ENCODE measurements at places on chromosomes 12 and 14.

- DNase-seq = no peak
These were observed 63.3 kb downstream of the IRF2BPL start for GRCh38 chr14:76965232-76965631.

DNA sequence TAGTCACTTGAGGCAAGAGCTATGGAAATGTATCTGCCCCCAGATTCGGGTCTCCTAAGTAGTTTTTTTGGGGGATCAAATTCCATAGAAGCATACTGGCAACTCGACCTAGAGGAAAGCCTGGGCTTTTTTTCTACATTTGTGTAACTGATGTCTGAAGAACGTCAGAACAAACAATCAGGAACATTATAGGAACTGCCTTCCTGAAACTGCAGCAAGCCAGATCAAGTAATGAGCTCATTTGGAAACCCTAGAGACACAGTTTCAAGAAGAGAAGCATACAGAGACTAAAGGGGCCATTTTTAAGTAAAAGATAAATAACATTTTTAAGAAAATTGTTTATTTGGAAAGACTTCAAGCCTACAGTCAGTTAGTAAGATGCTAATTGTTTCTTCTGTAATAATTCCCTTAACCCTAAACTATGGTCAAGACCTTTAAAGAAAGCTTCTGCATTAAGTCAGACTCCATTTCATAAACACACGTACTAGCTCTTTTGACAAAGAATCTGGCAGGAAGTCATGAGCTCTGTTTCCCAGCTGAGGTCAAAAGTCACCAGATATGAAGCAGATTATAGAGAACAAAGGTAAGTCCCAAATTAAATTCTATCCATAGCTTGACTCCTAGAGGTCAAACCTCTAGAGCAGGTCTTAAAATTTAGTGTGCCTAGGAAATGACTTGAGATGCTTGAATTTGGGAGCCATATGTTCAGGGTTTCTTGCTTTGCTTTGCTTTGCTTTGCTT is 112.8 kb downstream of the EGLN3 start:
- no peak for DNase-seq

DNA sequence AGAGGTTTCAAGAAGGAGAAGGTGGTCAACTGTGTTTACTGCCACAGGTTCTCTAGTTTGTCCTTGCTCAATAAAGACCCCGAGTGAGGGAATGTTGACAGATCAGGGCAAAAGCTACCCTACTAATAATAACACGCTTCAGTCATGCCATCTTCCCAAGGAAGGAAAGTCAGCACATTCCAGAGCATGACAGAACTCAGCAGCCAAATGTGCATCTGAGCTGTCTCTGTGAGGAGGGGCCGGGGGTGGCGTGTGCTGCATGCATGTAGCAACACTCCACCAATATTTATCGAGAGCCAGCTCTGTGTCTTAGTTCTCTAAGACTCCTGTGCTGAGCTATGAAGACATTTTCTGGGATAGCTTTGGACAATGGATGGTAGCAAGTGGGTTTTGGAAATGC is 260.4 kb downstream of the DPF3 start:
- DNase-seq = no peak

- DNase-seq = no peak
These were observed 42.6 kb downstream of the FRS2 start for GRCh38 chr12:69512820-69513219.

- DNase-seq = peak; percentile 62
These were observed 5.5 kb downstream of the AJUBA start for GRCh38 chr14:22976620-22977433.

- DNase-seq = no peak
These were observed 28.5 kb downstream of the FOS start for GRCh38 chr14:75306927-75307699.

- no peak for DNase-seq
These were observed 452.6 kb downstream of the ZFP36L1 start for GRCh38 chr14:68340262-68340661.

GRCh38 chr12:118480235-118480634 is 103.9 kb downstream of the SUDS3 start:
- no peak for DNase-seq

DNA sequence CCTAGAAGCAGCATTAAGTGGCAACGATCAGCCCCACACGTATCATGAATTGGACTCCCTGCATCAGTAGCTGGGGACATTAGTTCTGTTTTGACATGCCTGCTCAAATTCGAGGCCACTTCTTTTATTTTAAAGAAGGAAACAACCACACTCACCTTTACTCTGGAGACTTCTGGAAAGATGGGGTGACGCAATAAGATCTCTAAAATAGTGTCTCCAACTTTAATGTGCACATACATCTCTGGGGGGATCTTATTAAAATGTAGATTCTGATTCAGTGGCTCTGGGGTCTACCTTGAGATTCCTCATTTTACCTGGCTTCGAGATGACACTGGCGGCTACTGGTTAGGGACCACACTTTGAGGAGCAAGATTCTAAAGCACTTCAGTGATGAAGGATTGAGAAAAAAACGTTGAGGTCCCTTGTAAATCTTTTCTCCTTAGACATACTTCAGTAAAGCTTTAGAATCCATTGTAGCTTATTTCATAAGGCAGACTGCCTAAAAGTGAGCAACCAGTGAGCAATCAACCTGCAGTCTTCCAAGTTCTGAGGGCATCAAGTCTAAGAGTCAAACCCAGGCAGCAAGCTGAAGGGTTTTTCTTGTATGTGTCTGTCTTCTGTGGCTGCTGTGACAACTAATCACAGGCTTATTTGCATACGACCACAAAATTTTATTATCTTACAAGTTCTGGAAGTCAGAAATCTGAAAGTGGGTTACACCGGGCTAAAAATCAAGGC is 718.6 kb upstream of the TBX3 start:
- DNase-seq = no peak

GRCh38 chr12:26848156-26848825 is 15.3 kb upstream of the ITPR2 start:
- no peak for DNase-seq

DNA sequence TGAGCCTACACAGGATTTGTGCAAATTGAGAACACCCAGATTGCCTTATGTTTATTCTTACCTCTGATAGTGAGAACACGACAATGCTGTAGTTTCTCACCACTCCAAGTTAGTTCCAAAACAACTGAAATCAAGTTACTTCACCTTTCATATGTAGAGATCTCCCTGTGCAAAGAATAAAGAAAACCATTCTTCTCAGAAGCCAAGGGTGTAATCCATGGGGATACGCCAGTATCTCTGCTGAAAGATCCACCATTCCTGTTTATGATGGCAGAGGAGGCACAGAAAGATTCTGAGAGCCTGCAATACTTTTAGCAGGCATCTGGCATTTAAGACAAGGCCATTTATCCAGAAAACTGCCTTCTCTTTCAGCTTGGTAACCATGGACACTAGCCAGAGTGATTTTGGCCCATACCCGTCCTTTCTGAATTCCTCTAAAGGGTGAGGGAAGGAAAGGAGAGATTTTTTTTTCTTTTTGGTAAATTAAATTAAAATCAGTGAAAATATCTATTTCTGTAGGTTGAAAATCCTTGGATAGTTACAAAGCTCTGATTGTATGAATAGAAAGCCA is 355.4 kb upstream of the FAR2 start:
- no peak for DNase-seq

DNA sequence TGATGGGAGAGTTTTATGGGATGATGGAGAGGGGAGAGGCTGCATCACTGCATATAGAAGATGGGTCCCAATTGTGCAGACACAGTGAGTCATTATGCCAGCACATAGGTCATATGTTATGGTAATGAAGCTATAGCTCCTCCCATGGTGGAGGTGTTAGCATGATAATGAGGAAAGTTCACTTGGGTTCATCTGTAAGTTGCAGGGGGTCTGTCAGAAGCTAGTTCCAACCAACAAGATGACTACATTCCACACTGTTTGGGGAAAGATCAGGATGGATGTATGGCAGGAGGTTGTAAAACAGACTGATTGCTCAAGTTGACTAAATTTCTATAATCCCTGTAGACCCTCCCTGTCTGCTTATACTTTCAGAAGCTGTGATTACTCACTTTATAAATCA is 561.3 kb downstream of the C12orf50 start:
- peak; percentile 48 for DNase-seq

Data from fibroblast of skin of left quadriceps (primary cell).